Stimulated activated CD4-positive, alpha-beta T cell treated with anti-CD3 and anti-CD28 coated beads, TNF-alpha, amount 100 ng/mL, for 48 hours (primary cell): ENCODE measurements at places on chromosomes 4 and X.
A peak's percentile ranks its signal among the peaks of the same experiment; 100 is the strongest.

GRCh38 chr4:145557720-145558119 lies 61.5 kb upstream of the MMAA start:
- DNase-seq = peak; percentile 28

DNA sequence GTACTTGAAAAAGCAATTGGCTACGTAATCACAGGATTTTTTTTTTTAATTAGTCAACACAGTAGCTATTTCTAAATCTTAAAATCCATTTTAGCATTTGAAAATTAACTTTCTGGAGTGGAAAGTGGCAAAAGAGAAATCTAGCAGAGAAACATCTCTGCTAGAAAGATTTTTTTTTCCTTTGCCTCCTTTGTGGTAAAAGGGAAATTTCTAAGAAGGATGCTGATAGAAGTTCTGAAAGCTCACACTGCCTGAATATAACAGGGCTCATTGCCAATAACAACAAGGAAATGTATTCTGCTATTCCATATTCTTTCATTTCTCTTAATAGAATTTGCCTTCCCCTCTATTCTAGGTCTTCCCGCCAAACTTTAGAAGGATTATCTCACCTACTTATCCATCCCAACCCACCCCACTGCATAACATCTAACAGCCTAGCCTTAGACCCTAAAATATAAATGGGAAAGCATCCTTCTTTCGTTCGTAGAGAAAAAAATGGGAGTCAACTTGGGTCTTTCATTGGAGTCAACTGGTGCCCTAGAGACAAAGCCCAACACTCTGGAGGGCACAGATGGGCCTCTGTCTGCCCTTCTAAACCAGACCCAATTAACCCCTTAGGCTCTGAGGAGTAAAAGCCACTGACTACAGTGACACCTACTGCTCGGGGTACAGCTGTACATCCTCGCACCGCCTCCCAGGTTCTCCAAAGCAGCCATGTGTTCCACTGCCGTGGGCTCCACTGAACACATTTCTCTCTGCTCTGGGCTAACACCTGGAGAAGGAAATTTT lies 103.9 kb downstream of the MAML3 start:
- DNase-seq = no peak

GRCh38 chrX:42615161-42615563 lies 162.8 kb downstream of the PPP1R2C start:
- DNase-seq = no peak

GRCh38 chrX:11364835-11365234 lies 71.6 kb downstream of the AMELX start:
- no peak for DNase-seq

DNA sequence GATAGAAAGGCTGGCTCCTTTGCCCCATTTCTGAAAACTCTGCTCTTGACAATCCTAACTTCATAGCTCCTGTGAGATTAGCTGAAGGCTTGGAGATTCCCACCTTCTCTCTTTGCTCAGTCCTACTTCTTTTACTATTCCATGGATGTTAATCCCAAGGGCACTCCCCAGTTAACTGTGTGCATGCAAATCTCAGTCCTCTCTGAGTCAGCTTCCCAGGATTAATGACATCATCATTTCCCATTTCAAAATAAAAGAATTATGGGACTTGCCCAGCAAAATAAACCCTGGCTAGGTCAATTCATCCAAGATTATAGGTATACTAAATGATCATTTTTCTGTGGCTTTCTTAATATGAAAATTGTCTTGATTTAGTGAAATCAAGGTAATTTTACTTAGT lies 328.6 kb upstream of the NR3C2 start:
- no peak for DNase-seq

DNA sequence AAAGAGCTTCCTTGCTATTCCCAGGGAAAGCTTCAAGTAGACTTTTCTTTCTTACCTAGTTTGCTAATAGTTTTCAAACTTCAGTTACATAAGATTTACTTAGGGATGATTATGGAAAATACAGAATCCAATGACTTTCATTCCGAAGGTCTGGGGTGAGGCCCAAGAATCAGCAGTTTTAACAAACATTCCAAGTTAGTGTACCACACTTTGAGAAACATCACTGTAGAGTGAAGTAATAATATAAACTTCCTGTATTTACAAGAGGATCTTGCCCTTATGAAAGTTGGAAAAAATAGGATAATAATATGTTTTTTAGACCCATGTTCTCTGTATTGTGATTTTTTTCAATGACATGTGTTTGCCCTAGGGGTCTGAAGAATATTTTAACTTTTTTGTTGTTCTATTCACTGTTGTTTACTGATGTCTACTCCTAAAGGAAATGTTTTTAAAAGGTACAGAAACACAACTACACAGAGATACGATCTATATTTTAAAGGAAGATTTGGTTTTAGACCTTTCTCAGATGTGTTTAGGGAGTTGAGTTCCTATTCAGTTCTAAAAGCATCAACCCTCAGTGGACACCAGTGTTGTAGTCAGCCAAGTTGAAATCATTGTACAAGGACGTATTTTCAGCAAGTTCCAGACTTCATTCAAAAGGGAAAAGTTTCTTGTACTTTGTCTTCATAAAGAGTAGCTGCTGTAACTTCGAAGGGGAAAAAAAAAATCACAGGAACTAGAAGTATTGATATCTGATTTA lies 295.8 kb upstream of the SLC7A11 start:
- no peak for DNase-seq

- DNase-seq = no peak
These were observed 106.4 kb downstream of the RTL5 start for GRCh38 chrX:72025236-72025770.

- DNase-seq = no peak
These were observed 90.9 kb downstream of the ENPP6 start for GRCh38 chr4:184126800-184127199.

GRCh38 chr4:169723207-169723965 lies 34.4 kb downstream of the HPF1 start:
- no peak for DNase-seq

DNA sequence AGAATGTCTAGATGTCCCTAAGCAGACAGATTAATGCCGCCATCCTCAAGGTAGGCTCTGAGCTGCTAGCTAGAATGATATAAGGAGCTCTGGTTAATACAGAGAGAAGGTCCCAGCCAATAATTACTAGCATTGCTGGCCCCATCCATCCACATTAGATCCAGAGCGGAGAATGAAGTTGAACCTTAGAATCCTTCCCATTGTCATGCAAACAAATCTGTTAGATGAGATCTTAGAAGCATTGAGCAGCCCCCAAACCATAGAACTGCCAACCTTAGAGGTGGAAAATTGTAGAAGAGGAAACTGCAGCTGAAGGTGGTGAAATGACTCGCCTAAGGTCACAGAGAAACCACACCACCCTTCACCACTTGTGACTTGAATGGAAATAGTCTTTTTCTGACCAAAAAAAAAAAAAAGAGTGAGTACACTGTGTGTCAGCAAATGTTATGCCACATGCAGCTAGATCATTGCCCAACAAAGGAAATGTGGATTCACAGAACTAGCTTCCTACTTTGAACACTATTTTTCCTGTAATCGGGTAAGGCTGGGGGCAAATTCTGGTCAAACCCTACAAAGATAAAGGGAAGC lies 162.1 kb downstream of the SMIM20 start:
- DNase-seq = no peak

DNA sequence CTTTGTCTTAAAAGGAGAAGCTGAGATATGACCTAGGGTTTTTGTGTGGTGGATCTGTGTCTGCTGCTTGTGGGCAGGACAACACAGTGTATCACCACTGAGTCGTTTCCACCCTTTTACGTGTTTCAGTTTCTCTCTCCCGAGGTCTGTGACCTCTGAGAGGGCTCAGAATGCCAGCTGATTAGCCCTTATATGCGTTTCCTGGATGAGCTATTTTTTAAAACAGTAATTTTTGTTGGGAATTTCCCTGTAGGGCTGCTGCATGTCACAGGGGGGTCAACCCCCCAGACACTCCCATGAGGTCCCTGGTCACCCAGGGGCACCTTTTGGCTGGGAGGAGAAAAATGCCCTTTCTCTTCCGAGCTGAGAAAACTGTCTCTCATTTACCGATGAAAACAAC lies 170.4 kb upstream of the CASK start:
- DNase-seq = no peak

- no peak for DNase-seq
These were observed 1777.9 kb downstream of the ARAP2 start for GRCh38 chr4:34466411-34466810.

GRCh38 chr4:10737337-10737736 lies 52.8 kb upstream of the CLNK start:
- DNase-seq = no peak

DNA sequence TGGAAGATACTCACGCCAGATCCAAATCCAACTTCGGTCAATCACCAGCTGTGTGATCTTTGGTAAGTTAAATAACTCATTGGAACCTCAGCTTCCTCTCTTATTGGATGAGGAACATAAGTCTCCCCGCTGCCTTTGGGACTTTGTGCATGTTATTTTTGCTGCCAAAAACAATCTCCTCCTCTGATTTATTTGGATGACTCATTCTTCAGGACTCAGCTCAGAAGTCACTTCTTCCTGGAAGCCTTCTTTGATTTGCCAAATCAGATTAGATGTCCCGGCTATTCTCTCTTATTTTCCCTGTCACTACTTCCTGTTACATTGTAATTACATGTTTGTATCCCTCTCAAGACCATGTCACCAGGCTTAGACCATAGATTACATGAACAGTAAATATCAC lies 138.0 kb upstream of the BOD1L1 start:
- DNase-seq = no peak

DNA sequence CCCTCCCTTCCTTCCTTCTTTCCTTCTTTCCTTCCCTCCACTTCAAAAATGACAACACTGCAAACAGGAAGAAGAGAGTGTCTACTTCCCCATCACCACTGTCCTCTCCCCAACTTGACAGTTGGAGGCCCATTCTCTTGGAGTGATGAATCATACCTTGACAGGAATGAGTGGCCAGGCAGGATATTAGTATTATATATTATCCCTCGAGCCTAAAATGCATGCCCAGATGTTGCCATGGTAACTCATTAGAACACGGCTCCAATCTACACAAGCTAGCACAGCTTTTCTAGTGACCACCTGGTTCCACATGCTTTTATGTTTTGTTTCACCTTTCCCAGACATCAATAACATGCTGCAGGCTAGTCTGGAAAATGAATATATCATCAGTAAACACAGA lies 71.3 kb upstream of the LHFPL1 start:
- no peak for DNase-seq

GRCh38 chr4:150582146-150582872 lies at the start of gene MAB21L2:
TSS of gene MAB21L2 (plus strand) at chr4:150582151. CDS start at chr4:150583030, 879 bp downstream.
- DNase-seq = no peak

DNA sequence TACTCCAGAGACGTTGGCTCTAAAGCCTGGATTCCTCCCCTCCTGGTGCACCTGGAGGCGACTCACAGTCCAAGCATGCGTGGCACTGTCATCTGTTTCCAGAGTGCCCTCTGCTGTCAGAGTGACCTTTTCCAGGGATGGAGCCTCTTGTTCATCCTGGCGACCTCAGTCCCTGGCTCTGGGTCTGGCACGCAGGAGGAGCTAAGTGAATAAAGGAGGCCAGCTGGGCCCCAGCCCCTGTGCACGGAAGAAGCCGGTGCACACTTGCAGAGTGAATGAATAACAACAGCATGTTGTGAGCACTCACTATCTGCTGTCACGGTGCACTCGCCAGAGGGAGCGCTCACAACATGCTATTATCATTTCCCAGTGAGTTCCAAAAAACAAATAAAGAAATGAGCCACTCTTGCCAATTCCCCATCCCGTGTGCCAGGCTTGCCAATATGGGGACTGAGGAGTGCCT lies 27.8 kb upstream of the PSAPL1 start:
- no peak for DNase-seq

DNA sequence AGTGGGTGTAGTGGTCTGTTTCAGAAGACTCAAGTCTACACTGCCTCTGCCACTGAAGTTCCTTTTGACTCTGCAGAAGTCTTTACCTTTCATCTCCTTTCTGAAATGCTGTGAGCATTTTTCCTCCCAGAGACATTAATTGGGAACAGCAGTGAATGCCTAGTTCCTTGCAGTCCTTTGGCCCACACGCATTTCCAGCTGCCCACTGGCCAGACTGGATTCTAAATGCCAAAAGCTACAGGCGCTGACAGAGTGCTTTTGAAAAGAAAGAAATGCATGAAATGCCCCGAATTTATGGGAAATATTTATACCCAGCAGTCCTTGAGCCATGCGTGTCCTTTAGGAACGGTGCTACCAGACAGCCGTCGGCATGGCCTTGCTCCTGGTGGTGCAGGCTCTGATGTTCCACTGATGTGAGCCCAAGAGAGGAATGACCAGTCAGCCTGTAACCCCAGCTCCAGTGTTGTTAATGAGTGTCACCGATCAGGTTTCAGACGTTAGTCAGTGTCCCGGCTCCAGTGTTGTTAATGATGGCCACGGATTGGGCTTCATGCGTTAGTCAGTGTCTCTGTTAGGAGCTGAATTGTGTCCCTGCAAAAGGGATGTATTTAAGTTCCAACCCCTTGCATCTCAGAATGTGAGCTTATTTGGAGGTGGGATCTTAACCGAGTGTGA lies 132.6 kb downstream of the TBL1X start:
- DNase-seq = no peak

- DNase-seq = no peak
These were observed 555 bp upstream of the SPP1 start for GRCh38 chr4:87974856-87975462.

DNA sequence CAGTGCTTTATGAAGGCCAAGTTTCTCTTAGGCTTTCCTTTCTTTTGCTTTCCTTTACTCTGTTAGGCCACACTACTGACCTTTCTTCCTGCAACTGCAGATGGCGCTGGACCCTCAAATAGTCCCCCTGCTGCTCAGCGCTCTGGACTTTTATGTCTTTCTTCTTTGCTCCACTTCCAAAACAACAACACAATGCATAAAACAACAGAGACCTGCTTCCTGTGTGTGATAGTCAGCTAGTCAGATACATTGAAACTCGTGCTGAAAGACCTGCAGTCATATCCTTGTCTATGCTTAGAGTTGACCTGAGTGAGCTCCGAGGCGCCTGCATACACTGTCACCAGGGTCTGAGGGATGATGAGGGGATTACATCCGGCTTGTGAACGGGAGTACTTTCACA lies 108.9 kb upstream of the TEX13D start:
- no peak for DNase-seq

DNA sequence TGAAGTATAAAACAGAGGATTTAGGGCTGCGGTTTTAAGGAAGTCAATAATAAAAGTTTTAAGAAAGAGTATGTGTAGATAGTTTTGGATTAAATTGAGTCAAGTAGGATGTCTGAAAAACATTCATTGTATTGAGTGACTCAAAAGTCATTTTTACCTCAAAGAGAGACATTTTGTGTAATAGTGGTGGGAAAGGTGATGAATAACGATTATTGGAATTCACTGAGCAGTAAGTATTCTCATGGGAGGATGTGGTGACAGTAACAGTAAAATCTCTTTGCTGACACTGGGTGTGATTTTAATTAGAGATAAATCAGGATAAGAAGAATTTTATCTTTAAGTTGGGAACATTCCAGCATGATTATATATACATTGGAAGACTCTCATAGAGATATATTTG lies 233.6 kb downstream of the PDHA2 start:
- no peak for DNase-seq
